ENCODE measurements at places on chromosomes 3 and 15. TPM values are rescaled to one million over a fixed set of nuclear protein-coding genes. Genes with fewer than 3 reads are reported as not detected.

- DNase-seq: no peak
Observed at GRCh38 chr3:49025005-49025792, 3.3 kb downstream of the NDUFAF3 start.

GRCh38 chr3:69384326-69384725 lies 1.6 kb downstream of the FRMD4B start:
- DNase-seq: peak; percentile 16

The MUC20 gene
- 17.2 TPM for polyA plus RNA-seq

- no peak for DNase-seq
Observed at GRCh38 chr3:42731476-42732195, 29.0 kb upstream of the HHATL start.

- no peak for DNase-seq
Observed at GRCh38 chr15:88832820-88833730, 29.8 kb downstream of the ACAN start.

The CCK gene
- not detected for polyA plus RNA-seq

GRCh38 chr15:67240235-67241131 lies 14.0 kb downstream of the AAGAB start:
- no peak for DNase-seq

DNA sequence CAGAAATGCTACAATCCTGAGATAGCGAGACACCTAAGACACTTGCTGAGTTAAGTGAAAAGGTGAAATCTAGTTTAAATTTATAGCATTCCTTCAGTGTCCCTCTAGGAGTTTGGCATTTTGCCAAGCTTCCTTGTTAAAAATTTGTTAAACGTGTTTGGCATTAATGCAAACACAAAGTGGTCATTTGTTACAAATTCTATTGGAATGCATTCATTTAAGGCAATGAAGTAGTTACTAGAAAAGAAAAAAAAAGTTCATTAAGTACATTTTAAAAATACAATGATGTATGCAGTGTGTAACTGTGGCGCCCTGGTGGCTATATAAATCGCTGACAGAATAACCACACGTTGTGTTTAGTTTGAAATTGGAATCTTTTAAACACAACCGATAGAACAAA lies 31.3 kb upstream of the WNT5A start:
- no peak for DNase-seq

DNA sequence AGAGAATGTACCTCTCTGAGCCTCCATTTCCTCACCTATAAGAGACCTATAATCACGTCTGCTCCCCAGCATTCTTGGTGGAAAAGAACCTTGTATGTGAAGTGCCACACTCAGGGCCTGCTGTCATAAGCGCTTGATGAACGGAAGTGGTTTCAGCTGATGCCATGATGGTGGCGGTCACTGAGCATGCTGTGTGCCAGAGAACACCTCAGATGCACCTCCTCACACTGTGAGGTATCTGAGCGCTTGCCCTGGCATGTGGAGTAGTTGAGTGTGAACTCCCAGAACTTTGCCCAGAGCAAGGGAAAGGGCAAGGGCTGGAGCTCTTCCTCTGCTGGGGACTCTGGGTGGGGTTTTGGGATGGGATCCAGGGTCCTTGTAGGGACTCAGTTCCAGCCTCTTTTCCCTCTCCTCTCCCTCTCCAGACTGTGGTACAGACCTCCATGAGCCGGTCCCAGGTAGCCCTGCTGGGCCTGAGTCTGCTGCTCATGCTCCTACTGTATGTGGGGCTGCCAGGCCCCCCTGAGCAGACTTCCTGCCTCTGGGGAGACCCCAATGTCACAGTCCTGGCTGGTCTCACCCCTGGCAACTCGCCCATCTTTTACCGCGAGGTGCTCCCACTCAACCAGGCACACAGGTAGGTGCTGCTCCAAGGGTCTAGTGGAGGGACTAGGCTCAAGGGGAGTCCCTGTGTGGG lies 2.7 kb downstream of the ABHD14A start:
- no peak for DNase-seq

DNA sequence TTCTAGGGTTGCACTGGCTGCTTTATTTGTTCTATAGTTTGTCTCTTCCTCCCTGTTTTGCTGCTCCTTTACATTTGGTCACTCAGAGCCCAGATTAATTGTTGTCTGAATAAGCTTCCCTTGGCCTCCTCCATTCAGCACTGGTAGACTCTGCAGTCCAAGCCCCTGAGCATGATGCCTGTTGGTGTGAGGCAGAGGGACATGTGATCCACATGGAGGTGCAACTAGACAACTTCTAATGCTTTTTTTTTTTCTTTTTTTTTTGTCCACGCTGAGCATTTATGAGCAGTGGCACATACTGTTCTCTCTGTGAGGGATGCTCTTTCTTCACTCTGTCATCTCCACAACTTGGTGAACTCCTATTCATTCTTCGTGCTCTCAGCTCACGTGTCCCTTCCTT lies 167.3 kb upstream of the TBC1D5 start:
- DNase-seq: no peak

DNA sequence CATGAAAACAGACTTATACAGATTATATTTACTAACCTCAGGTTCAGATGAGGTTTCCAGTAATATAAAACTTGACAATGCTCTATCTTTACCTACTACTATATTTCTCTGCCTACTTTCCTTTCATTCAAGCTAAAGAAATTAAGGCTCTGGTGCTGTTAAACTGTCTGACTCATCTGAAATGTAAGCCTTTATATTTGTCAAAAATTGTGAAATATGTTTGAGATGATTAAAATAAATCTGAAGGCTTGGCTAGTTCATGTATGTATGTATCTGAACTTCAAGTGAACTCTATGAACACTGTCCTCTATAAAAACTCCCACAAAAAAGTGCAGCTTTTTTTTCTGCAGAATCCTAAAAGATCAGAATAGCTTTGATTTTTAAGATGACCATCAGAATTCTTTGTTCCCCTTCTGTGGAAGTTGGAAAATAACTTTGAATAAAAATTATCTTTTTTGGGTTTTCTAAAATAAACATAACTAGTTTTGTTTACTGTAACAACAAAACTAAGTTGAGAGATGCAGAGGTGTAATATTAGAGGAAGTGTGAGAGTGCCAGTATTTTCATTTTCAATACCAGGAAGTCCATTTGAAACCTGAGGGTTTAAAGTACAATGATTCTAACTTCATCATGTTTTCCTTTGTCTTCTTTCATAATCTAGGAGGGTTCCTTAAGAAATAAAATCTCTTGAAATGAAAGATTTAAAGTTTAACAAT lies 42.2 kb downstream of the ILDR1 start:
- no peak for DNase-seq

DNA sequence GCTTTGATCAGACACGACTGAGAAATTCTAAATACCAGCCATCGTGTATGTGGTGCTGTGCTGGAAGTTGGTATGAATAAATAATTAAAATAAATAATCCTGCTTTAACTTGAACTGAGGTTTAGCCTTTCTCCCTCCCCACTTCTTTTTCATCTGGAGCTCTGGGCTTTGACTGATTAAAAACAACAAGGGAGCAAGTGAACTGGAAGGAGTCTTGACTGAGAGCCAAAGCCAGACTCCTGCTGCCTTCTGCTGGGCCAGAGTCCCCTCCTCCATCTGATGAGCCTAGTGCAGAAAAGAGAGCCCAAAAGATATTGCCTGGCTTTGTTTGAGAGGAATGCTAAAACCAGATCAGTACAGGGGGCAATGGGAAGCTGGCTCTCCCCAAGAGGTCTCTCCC lies 96.0 kb downstream of the CCNL1 start:
- DNase-seq: peak; percentile 50

- no peak for DNase-seq
Observed at GRCh38 chr15:27074179-27074578, 103.2 kb downstream of the GABRG3 start.

DNA sequence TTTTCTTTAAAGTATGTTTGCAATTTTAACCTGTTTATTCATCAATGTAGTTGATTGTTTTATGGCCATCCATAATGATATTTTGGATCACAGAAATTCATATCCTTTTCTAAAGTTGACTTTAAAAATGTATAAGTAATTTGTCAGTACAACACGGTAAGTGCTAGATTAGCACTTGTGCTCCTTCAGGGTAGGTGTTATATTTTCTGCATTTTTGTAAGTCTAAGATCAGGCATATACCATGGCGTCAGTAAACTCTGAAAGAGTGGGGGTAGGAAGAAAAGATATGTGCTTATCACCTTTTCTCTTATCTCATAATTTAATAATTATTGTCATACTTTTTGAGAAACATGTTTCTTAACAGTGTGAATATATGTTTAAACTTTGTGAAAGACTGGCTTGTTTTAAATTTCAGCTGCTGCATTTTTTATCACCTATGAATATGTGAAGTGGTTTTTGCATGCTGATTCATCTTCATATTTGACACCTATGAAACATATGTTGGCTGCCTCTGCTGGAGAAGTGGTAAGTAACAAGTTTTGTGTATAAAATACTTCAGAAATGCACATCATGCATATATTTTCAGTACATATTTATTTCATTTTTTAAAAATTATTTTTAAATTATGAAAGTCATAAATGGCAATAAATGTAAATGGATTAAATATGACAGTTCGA lies 22.1 kb downstream of the SLC25A26 start:
- no peak for DNase-seq

- no peak for DNase-seq
Observed at GRCh38 chr15:65110676-65111292, 4.2 kb downstream of the UBAP1L start.

DNA sequence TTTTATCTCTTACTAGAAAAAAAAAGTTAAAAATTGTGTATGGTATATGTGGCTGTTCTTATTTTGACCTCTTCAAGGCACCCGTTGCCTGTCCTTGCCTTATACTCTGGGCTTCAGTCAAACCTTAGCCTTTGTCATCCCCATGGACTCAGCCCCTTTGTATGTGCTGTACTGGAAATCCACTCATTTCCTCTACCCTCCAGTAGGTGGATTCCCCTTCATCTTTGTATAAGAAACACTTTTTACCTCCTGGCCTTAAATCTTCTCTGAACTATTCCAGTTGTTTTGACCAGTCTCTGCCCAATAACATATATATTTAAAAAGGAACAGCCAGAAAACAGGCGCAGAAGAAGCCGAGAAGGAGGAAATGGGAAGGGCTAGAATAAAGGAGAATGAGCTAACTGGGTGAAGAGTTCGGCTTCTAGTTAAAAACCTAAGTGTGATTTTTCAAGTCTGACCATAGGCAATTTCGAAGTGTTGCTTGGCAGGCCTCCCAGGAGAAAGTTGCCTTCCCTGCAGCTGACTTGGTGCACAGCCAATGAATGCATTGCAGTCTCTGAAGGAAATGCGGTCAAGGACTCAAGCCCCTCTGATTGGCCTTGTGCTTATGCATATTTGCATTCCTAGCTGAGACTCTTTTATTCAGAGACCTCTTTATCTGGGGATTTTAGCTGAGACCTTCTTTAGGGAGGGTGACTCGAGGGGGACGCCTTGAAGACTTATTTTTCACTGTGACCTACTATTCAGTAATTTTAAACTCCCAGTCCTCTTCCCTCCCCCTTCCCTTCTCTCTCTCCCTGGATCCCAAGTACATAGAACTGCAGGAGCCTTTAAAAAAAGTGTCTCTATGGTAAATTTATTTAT lies 277.4 kb downstream of the ROBO1 start:
- peak; percentile 73 for DNase-seq

The IL17RE gene
- polyA plus RNA-seq: 11.2 TPM

Data from renal pelvis (tissue), 12 donors.